CD4-positive, alpha-beta T cell treated with Interferon alpha-2 for 1 hour (primary cell): ENCODE measurements at places on chromosomes 2 and 18.

DNA sequence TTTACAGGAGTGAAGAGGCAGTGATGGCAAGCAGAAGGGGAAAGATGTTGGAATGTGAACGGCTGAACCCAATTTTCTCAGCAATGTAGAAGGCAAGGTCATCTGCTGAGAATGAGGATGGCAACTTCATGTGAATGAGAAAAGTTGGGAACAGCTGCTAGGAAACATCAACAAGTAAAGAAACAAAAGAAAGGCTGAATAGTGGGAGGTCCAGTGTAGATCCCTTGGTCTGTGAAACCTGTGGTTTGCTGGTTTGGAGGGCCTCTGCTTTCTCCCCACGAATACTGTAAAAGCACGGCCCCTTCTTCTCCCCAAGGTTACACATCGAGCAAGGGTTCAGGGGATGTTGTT is 27.4 kb downstream of the MARCHF4 start:
- no peak for DNase-seq

DNA sequence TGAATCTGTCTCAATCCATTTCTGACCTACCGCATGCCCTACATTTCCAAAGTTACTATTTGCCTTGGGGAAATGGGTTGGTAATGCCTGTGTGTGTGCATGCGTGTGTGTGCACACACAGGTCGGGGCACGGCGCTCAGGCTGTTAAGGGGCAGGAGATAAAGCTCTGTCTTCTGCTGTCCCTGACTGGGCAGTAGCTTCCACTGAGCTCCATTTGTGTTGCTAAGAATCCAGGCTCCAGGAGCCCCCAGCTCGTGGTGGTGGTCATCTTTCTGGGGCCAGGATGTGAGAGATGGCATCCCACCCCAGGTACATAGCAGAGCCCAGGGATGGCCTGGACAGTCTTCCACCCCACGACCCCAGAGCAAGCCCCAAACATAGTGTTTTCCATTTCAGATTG is 66.7 kb upstream of the HS6ST1 start:
- DNase-seq, result no peak

- no peak for DNase-seq
Observed at GRCh38 chr18:79379931-79380815, 15.6 kb upstream of the NFATC1 start.

DNA sequence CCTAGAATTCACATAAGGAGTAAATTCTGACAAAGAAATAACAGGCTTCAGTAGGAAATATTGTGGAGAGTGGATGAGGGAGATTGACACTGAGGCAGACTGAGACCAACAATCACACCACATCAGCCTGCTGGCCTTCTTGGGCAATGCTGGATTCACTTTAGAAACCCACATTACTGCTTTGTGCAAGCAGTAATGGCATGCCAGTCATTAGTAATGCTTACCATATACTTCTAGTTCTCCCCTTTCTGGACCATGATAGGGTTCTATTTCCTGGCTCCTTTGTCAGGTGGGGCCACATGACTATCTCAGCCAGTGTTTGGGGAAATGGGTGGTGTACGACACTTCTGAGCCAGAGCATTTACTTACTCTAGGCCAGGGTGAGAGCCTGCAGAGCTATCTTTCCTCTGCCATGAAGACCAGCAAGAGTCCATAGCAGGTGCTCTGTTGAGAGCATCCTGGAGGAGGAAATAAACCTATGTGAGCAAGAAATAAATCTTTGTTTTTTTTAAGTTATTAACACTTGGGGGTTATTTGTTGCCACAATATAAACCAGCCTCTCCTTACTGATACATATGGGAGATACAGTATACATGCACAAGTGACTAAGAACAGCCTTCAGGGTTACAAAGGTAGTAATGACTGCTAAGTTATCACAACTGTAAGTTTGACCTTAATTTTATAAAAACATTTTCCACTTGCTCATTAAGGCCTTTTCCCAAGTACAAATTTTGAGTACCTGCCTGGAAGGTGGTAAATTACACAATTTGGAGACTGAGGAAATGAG is 89.3 kb upstream of the TANK start:
- DNase-seq, result no peak

DNA sequence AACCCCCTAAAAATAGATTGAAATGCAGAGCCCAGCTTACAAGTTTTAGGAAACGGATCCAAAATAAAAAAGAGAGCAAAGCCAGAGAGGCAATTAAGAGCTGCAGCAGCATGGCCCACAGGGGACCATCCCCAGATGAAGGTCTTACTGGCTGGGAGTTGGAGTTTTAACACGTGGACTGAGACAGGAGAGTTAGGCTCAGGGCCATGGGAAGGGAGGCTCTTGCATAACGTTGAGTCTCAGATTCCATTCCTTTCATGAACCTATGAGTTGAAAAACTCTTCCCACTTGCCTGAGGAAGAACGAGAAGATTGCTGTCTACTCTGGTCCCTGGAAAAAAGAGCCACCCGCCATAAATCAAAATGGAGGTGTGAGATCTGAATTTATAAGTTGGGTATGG is 101.8 kb upstream of the NDUFV2 start:
- no peak for DNase-seq

DNA sequence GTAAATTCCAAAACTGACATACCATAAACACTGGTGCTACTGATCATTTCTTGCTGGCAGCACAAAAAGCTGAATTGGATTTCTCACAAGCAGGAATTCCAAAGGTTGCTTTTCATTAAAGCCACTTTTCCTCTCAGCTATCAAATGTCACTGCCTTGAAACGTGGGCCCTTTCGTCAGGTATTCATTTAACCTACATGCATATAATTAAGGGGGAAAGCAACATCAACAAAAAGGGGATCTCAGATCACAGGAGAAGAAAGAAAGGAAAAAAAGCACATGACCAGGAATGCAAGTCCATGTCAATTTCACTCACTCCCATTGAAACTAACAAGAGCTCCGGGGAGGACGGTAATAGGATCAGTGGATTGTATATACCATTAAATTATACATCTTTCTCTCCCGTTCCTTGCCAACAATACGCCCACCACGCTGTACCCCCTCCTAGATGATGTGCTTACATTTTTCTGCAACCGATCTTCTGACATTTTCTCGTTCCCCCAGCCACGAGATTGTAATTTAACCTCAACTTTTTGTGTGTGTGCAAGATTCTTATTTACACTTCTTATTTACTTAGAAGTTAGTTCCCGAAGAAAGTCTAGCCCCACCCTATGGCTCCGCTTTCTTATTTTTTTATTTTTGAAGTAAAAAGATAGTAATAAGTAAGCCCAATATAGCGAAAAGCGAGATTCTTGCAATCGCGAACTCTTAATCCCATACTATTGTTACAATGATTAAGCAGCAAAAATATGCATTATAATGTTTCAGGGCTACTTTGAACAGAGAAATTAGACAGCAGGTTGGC is 725 bp downstream of the FIGN start:
- DNase-seq, result no peak

- DNase-seq, result no peak
Observed at GRCh38 chr2:181667234-181667633, 10.3 kb upstream of the CERKL start.

GRCh38 chr2:24855022-24855622 is 61.9 kb downstream of the CENPO start:
- DNase-seq, result no peak

- no peak for DNase-seq
Observed at GRCh38 chr2:211114826-211115455, 558.5 kb downstream of the CPS1 start.

- no peak for DNase-seq
Observed at GRCh38 chr2:60486067-60486466, 67.4 kb downstream of the BCL11A start.

- DNase-seq, result no peak
Observed at GRCh38 chr2:190582019-190582418, 47.5 kb upstream of the NEMP2 start.

DNA sequence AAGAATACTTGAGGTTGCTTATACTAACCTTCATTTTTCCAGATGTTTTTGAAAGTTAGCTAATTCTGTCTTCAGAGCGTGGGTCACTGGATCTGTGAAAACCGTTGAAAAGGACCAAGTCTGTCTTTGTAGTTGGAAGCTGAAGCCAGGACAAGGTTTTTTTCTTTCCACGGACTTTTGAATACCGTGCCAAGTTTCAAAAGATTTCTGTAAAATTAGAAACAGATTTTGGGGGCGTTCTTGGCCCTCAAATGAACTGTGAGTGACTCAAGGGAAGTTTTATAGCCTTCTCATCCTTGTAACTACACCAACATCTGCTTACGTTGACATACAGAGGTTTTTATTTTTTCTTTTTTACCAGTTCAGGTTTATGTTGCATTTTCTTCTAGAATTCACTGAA is at the start of gene FAP:
TSS of gene FAP (minus strand) at position 152 of the 400 bp plus-strand sequence. CDS start at position 34, 118 bp downstream.
- no peak for DNase-seq

DNA sequence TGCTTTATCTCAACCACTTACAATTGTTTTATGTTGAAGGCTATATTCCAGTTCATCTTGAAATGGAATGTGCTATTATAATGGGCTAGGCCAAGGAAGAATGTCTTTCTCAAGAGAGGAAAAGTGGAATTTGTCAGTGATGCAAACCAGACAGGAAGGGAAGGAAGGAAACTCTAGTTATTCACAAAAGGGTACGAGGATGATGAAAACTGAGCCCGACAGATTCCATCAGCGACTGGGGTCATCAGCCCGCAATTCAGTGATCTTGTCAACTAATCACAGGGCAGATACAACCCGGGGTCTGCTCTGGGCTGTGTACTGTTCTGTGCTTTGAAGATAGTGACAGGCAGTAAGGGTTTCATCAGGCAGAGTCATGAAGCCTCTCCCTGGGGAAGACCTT is 23.4 kb upstream of the LYPD6 start:
- no peak for DNase-seq

DNA sequence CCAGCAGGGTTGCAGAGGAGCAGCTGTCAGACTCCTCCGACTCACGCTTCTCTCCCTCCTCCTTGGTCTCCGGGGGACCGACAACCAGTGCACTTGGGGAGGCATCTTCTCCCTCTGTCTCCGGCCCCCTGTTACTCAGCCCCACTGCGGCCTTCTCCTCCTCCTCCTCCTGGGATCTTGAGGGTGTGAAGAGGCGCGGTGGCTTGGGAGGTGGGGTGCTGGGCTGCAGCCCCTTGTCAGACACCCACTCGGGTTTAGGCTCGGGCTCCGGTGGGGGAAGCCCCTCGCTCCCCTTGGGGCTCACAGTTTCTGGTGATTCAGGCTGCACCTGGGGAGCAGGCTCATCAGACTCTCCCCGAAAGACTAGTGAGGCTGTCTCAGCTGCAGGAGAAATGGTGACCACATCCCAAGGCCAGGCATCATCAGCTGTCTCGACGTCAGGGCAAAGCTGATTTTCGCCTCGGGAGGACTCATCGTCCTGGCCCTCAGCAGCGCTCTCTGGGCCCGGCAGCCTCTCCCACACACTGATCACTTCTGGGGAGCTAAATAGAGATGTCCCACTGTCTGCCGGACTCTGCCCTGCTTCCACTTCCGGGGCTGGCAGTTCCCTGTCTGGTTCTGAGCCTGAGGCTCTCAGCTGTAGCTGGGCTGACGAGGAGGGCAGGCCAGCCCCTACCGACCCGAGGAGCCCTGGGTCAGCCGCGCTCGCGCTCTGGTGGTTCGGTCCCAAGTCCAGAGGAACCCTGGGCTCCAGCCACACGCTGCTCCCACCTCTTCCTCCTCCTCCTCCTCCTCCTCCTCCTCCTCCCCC is 9.0 kb upstream of the SFXN5 start:
- DNase-seq, result no peak

DNA sequence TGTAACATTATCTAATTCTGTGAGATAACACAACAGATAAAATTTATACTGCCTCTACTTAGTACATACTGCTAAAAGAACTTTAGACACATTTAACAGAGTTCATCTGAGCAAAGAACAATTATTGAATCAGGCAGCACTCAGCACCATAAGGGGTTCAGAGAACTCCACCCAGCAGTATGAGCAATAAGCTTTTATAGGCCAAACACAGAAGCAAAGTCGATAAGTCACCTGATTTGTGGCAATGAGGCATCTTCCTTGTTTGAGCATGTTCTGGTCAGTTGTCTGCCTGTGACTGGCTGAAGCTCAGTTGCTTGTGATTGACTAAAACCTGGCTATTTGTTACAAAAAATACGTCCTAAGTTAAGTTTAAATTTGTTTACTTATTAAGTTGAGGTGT is 746.1 kb upstream of the DDX18 start:
- DNase-seq, result no peak

DNA sequence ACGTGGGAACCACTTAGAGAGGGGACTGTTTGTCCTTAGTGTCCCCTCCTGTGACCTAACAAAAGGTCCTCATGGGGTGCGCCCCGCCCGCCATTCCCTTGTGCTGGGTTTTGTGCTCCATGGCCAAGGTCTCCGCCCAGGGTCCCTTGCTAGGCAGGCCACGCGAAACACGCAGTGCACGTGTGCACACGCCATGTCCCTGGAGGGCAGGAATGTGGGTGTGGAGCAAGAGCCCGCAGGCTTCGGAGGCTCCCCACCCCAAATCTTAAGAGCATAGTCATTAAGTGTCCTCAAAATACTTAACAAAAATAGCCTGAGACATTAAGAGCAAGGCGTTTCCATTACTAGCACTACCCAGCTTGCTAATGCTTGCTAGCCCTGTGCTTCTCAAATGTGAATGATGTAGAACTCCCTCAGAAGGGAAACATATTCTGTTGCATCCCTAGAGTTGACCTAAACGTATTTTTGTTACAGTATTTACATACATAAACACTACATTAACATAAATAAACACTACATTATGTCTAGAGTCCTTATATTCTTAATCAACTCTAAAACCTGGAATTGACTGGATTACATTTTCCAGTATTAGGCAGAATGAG is 117.6 kb upstream of the APCDD1 start:
- no peak for DNase-seq

DNA sequence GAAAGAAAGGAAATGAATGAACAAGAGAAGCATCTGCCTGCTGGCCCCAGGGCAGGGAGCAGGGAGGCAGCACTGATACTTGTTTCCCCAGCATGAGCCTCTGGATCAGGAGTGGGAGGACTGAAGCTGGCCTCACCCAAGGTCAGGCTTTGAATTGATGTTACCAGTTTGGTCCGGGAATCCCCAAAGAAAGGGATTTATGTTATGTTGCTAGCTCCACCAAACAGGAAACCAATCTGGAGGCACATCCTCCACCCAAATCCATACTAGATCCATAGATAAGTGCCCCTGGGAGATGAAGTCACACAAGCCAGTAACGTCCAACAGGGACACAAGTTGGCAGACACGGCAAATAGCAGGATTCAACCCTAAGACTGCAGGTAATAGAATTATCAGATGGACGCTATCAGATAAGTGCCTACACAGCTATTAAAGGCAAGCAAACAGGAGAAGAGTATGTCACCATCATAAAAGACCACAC is 85.9 kb downstream of the MTCL1 start:
- DNase-seq, result no peak

GRCh38 chr2:47008381-47009252 is 93.0 kb upstream of the MCFD2 start:
- DNase-seq, result no peak
